ENCODE measurements at places on chromosomes 2 and 18. TPM values are rescaled to one million over a fixed set of nuclear protein-coding genes. Genes with fewer than 3 reads are reported as not detected.

Gene TMEFF2
- polyA plus RNA-seq = 13.7 TPM

Gene SKOR2
- not detected for polyA plus RNA-seq

Gene SOWAHC
- 6.4 TPM for polyA plus RNA-seq

DNA sequence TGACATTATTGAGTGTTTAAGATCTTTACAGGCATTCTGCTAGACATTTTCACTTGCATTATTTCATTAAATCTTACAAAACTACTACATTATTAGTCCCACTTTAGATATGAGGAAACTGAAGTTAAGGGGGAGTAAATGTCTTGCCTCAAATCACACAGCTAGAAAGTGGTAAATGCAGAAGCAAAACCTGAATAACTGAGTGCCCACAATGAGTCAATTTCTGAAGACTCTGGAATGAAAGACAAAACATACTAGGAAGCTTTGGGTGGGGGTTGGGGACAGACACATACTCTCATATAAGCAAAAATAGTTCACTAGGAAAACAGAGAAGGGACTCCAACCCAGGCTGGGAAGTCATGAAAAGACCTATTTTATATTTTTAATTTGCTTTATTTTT lies 214.4 kb upstream of the LRATD1 start:
- DNase-seq = no peak

DNA sequence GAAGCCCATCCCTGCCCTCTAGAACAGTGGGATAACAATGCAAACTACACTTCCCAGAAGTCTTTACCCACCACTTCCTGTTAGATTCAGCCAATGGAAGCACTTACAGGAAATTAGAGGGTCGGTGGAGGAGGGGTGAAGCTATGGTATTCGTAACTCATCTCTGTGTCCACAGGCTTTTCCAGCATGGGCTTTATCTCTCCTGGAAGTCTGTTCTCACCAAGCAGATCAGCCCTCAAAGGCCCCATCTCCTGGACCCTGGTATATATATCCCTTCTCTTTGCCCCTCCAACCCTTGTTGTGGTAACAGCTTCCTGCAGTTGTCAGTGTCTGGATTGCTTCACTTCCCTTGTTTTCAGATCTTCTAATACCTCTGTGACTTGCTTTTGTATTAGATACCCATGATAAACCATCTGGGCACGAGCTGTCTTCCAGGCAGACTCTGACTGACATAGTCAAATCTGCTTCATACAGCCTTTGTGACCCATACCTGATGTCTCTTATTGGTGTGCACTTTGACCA lies 475.0 kb upstream of the POU3F3 start:
- DNase-seq = peak; percentile 51

DNA sequence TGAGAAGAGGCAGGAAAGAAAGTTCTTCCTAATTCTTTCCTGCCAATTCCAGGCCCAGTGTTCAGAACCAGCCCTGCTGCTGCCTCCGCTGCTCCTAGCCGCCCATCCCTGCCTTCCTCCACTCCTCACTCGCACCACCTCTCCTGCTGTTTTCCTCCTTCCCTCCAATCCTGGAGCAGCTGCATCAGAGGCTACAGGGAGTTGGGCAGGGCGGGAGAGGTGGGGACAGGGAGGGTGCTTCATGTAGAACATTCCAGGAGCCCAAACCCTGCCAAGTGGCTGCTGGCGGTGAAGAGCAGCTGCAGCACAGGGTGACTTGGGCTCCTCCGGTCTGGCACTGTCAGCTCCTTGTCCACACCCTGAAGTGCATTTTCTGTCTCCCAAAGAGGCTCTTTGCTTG lies 176.3 kb downstream of the TNS1 start:
- peak; percentile 52 for DNase-seq

DNA sequence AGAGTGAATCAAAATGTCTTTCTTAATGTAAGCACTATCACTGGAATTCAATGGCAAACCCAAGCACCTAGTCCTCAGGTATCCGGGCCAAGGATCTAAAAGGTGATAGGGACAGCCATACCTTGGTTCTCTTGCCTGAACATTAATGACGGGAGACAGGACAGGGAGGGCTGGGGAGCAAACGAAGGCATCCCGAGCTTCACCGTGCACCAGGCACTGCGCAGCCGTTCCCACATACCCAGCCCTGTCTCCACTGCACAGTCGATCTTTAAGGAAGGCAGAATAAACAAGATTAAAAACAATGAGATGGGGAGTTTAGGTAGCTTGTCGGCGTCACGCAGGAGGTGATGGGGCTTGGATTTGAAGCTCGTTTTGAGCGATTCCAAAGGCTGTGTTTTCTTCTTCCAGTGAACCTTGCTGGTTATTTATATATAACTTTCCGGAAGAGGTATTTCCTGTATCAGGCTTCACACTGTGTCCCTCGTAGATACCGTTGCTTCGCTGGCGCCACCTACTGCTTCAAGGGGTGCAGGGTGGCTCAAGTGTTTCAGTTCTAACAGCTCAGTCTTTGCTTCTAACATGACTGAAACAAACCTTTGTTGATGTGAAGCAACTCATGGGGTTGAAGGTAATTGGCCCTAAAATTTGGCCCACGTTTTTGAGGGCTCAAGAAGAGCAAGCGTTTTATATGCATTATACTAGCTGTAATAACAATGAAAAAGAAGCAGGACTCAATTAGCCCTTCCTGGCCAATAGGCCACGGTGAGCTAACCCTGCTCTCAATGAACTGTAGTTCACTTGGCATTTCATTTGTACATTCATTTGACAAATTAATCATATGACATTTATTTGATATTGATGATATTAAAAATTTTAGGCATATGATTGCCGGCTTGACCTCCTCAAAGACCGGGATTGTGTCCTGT lies 77.4 kb downstream of the DCDC2C start:
- peak; percentile 58 for DNase-seq
